ENCODE measurements at places on chromosomes 16 and 17.

DNA sequence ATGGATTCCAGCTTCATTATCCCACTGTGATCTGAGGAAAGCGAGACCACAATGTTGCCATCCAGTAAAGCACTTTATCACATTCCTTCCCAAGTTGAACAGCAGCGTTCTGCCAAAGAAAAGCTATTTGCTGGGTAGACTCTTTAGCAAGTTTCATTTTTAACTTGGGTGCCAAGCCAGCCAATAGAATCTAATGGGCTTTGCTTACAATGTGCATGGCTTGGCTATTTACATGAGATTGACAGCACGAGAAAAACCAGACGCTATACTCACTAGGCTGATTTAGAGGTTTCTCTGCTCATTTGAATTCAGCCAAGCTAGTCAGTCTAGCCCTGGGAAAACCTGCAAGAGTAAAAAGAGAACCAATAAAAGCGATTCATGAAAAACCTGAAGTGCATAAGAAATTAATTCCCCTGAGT, 108.9 kb downstream of the CDH13 start:
- DNase-seq, result no peak

DNA sequence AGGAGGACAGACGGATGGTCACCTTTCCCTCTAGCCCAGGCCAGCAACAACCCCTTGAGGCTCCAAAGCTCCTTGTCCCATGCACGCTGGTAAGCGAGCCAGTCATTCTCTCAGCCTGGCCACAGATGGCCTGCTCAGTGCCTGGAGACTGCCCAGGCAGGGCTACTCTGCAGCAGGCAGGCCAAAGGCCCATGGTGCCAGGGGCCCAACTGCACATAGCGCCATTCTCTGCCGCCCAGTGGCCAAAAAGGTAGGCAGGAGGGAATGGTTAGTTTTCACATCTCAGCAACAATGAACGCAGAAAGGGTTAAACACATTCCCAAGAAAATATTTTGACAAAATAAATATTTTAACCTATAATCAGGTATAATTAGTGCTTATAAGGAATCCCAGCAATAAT, 7.7 kb upstream of the SREBF1 start:
- DNase-seq, result no peak

GRCh38 chr17:44079877-44080821, 9.6 kb downstream of the G6PC3 start:
- DNase-seq, result no peak

- DNase-seq, result no peak
Observed at GRCh38 chr16:8716592-8716991, 42.2 kb downstream of the ABAT start.

- no peak for DNase-seq
Observed at GRCh38 chr17:10115536-10115932, 82.9 kb downstream of the GAS7 start.

- DNase-seq, result no peak
Observed at GRCh38 chr17:1934901-1935300, 90.2 kb downstream of the RTN4RL1 start.

DNA sequence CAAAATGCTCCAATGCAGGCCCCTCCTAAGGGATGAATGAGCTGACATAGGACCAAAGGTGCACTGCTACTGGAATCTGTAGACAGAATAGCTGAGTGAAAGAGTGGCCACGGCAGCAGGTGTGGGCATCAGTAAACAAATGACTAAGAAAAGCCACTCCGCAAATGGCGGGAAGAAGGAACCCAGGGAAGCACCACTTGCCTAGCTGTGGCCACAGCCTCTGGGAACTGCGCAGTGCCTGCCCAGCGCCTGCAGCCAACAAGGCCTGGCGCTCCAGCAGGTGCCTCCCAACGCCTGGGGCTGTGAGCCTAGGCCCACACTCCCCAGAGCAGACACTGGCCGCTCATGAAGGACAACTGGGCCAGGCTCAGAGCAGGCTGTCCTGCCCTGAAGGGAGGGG, 11.8 kb downstream of the PEMT start:
- no peak for DNase-seq

DNA sequence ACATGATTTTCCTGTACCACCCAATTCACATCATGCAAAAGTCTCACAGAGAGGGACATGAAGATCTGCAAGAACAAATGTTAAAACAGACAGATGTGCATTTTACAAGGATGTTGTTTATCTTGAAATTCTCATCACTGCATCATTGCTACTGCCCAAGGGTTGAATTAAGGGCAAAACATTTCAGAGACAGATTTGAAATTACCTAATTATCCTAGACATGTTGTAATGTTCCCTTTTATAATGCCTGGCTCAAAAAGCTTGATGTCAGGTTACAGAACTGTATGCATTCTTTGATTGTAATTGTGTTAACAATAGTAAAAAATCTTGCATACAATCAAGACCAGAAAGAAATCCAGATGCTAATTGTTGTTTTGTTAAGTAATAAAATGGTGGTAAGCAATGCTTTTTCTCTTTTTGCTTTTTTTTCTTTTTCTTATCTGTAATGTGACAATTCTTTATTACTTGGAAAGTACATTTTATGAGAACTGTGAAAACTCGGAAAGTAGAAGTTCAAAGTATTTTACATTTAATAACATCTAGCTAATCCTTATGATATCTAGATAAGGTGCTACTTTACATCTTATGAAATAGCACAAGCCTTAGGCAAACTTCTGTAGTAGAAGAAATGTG, 3.6 kb upstream of the DUSP14 start:
- no peak for DNase-seq

DNA sequence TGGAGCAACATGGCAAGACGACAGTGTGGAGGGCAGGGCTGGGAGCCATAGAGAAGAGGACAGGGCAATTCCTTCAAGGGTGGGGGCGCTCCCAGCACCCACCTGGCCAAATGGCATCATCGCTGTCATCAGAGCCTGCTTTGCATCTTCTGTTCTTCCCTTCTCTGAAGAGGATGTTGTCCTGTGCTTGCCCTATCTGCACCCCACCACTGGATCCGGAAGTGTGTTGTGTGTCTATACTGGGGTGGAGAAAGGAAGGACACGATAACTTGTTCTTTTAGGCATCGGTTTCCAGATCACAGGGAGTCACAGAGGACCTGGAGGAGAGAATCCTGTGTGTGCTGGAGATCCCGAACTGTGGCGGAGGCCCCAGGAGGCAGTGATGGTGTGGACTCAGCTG, 25.7 kb upstream of the ANKRD40CL start:
- no peak for DNase-seq

DNA sequence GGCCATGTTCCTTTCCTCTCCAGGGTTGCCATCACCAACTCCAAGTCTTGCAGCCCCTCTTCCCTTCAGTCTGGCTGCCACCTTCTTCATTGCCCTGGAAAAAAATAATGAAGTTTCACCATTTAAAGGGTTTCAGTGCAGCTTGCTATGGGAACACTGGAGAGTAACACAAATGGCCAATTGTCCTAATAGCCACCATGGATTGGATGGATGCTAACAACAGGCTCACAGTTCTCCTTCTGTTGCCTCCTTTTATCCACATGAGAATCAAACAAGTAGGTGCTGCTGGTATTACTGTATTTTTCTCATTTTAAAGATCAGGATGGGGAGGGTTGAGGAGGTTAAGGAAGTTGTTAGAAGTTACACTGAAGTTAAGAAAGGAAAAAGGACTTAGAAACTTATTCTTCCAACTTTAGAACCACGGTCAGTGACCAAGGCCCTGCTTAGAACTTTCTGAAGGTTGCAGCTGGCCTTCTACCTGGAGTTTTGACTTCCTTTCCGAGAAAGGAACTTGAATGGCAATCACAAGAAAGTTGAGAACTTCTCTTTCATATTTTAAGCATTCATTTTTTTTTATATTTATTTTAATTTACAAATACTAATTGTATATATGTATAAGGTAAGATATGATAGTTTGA, 198.0 kb upstream of the MAF start:
- DNase-seq, result no peak

DNA sequence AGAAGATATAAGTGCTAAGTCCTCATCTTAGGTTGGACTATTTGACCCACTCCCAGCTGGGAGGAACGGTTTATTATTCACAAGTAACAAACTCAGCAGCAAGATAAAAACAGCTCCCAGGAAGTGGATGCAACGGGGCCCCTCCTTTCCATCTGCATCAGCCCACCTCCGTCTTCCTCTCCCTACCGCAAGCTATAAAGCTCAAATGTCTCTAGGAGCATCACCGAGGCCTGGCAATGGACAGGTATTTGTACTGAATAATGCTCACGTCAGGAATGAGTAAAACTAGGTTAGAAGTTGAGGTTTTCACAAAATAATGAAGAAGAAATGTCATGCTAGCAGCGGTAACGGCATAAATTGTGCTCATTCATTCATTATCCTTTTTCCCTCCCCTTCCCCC, 408.7 kb upstream of the PSMD7 start:
- no peak for DNase-seq

- no peak for DNase-seq
Observed at GRCh38 chr17:4858068-4858881, 25.1 kb downstream of the MINK1 start.

DNA sequence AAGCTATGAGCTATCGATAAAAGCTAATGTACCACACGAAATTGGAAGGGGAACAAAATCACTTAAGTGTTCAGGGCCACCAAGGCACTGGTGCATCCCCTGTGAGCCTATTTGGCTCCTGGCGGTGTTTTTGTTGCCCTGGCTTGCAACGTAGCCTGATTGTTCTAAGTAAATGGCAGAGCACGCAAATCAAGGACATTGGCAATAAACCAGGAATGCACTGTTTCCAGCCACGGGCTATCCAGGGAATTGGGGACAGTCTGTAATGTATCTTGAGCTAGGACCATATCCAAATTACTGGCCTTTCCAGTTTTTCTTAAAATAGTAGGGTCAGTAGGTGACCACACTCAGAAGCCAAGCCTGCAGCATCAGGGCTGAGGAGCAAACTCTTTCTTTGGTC, 734.0 kb downstream of the MAF start:
- no peak for DNase-seq

DNA sequence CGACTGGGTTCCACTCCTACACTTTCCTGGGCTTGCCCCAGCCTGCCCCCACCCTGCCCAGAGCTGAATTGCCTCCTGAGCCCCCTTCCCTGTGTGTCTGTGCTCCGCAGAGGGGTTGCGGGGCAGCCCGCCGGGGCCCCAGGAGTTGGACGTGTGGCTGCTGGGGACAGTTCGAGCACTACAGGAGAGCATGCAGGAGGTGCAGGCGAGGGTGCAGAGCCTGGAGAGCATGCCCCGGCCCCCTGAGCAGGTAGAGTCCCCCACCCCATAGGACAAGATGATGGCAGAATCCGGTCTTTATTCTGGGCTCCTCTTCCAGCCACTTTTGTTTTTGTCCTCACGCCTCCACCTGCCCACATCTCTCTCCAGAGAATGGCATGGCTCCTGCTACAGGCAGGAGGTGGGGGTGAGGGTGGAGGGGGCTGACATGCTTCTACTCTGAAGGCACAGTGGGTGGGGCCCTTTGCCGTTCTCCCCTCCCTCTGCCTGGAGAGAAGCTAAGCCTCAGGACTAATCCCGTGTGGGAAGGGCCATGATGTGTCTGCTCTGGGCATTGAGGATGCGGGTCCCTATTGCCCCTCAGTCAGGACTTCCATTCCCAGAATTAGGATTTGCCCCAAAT, 3.5 kb downstream of the ACBD4 start:
- no peak for DNase-seq

DNA sequence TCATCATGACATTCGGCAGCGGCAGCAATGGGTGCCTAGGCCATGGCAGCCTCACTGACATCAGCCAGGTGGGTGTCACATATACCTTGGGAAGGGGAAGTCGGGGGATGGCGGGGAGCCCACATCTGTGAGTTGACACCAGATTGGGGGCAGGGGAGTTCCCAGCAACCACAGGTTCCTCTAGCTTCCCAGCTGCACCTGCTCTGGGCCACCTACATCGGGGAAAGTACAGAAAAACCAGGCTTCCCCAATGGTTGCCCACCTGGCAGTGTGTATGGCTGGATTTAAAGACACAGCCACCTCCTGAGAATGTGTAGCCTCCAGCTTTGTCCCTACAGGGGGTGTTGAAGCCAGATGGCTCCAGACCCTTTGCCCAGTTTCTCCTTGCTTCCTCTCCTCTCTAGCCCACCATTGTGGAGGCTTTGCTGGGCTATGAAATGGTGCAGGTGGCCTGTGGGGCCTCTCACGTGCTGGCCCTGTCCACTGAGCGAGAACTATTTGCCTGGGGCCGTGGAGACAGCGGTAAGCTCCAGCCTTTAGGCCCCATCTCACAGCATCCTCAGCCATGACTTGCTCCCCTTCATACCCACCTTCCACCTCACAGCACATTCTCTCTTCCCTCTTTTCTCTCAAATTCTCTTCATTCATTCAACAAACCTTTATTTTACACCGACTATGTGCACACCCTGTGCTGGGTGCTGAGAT, 5.0 kb upstream of the TRAF4 start:
- DNase-seq, result no peak

GRCh38 chr16:2526135-2526534, 5.1 kb downstream of the CEMP1 start:
- DNase-seq, result no peak

DNA sequence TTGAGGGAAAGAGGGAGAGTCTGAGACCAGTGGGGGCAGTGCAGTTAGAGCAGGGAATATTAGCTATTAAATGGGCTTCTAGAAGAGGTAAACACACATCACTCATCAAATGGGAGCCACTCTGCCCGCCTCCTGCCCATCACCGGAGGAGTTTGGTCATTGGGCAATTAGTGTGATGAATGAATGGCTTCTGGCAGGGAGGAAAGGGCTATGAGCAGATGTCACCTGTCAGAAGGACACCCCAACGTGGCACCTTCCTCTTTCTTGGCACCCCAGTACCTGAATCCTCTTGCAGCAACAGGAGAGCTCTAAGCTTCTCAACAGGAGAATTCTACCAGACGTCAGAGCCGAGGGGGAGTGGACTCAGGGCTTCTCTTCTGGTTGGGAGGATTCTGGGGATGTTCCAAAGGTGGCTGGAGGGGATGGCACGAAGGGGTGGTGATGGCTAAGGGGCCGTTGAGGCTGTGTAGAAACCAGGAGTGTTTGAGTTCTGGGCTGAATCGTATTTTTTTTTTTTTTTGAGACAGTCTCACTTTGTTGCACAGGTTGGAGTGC, 11.0 kb downstream of the C1QTNF1 start:
- DNase-seq, result no peak

DNA sequence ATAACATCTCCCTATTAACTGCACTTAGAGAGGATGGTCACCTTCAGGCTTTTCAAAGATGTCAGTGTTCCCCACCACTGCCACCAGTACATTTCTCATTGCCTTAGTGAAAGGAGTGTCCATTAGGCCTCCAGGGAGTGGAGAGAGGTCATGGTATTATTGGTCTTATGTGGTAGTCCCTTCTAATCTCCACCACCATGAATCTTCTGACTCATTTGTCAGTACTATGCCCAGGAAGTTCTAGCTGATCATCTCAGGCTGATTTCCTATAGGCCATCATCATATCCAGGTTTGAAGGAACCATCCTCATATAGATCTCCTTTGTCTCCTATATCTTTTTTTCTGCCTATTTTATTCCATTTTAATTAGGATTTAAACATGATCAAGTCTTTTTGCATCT, 221.5 kb downstream of the CYB561 start:
- DNase-seq, result no peak

- DNase-seq, result no peak
Observed at GRCh38 chr16:22663389-22664064, 150.4 kb upstream of the HS3ST2 start.

GRCh38 chr16:84268291-84269040, 26.2 kb upstream of the WFDC1 start:
- no peak for DNase-seq

- no peak for DNase-seq
Observed at GRCh38 chr16:63038397-63039106, 1002.3 kb upstream of the CDH8 start.

- no peak for DNase-seq
Observed at GRCh38 chr17:1002412-1002753, 5.5 kb downstream of the TIMM22 start.

- no peak for DNase-seq
Observed at GRCh38 chr16:68898026-68898425, 54.7 kb downstream of the TANGO6 start.

- DNase-seq, result no peak
Observed at GRCh38 chr17:56845934-56846333, 12.0 kb downstream of the DGKE start.
